ENCODE measurements at places on chromosomes 2 and 18.

GRCh38 chr2:120456867-120457266 lies 110.9 kb downstream of the INHBB start:
- no peak for DNase-seq

DNA sequence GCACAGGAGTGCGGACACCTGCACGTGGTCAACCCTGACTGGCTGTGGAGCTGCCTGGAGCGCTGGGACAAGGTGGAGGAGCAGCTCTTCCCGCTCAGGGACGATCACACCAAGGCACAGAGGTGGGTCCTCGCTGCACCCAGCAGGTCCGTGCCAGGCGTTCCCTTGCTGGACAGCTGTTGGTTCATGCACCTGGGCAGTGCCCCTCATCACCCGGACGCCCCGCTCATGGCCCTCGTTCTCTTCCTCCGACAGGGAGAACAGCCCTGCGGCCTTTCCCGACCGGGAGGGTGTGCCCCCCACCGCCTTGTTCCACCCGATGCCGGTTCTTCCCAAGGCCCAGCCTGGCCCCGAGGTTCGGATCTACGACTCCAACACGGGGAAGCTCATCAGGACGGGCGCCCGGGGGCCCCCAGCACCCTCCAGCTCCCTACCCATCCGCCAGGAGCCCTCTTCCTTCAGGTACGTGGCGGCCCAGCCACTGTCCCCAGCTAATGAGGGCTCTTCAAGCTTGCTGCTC lies 38.0 kb downstream of the CTDP1 start:
- DNase-seq = no peak

GRCh38 chr2:203261326-203262159 lies 22.7 kb downstream of the CYP20A1 start:
- no peak for DNase-seq

GRCh38 chr2:178204977-178205376 lies 10.7 kb downstream of the OSBPL6 start:
- DNase-seq = no peak

GRCh38 chr2:151401149-151401548 lies 8.6 kb upstream of the RIF1 start:
- no peak for DNase-seq

DNA sequence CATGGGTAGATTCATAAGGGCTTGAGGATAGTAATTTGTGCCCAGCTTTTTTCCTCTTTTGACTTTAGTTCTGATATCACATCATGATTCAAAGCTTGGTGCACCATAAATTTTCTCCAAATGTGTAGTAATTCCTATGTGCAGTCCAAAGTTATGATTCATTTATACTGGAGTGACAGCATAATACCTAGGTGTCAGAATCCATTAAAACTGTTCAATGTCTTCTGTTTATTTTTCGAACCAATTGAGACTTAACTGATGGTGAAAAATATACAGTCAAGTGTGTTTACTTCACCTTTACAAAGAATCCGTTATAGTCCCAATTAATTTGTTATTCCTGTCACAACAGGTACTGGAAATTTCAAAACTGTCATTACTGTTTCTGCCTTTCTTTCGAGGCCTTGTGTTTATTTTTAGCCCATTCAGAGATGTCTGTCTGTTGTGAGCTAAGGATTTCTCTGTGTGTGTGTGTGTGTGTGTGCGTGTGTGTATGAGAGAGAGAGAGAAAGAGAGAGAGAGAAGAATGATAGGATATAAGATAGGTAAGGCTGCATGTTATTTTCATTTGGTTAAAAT lies 389.7 kb upstream of the ATP5MC3 start:
- DNase-seq = no peak

GRCh38 chr18:69889009-69889408 lies 58.7 kb downstream of the CD226 start:
- DNase-seq = no peak

DNA sequence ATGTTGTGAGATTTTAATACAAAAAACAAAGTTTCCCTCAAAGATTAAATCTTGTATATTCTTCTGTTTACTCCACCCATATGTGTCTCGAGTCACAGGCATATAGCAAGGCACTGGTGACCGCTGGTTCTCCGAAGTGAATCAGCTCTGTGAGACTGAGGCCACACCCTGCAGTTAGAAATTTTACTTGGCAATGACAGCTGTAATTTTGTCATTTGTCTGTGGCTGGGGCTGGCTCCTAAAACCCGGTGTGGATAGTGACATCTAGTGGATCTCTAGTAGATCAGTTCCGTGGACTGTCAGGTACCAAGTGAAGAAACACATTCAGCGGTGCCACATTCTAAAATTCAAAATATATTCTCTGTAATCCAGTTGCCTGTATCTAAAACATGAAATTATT lies 278.0 kb downstream of the NEDD4L start:
- peak; percentile 39 for DNase-seq

DNA sequence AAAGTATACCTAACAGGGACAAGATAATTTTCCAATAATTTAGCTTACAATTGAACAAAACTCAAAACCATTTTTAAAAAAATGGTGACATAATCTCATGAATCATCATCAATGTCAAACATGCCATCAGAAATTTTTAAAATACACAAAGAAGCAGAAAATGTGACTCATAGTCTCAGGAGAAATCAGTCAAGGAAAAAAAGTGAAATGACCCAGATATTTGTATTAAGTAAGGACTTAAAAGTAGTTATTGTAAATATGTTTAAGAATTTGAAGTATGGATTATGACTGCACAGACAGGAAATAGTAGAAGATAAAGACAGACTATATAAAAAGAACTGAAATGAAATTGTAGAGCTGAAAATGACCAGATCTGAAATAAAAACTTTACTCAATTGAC lies 473.9 kb upstream of the SYT4 start:
- no peak for DNase-seq

DNA sequence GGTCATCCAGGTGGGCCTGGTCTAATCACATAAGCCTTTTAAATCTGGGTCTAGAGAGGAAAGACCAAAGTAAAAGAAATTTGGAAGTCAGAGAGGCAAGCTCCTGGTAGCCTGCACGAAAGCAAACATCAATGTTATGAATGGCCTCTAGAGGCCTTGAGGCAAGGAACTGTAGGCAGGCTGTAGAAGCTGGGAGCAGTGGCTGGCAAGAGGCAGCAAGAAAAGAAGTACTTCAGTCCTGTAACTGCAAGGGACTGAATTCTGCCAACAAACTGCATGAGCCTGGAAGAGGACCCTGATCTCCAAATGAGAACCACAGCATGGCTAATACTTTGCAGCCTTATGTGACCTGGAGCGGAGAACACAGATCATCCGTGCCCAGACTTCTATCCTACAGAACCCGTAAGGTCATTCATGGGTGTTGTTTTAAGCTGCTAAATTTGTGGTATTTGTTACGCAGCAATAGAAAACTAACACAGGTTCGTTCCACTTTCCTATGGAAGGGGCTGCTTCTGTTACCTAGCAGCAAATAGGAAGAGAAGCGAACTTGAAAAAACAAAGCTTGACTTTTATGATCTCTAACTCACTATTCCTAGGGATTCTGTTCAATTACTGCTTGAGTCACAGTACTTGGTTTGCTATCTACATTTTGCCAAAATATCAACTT lies 1.2 kb downstream of the IMMT start:
- DNase-seq = no peak

- no peak for DNase-seq
Observed at GRCh38 chr2:223928113-223929006, 16.8 kb downstream of the WDFY1 start.

DNA sequence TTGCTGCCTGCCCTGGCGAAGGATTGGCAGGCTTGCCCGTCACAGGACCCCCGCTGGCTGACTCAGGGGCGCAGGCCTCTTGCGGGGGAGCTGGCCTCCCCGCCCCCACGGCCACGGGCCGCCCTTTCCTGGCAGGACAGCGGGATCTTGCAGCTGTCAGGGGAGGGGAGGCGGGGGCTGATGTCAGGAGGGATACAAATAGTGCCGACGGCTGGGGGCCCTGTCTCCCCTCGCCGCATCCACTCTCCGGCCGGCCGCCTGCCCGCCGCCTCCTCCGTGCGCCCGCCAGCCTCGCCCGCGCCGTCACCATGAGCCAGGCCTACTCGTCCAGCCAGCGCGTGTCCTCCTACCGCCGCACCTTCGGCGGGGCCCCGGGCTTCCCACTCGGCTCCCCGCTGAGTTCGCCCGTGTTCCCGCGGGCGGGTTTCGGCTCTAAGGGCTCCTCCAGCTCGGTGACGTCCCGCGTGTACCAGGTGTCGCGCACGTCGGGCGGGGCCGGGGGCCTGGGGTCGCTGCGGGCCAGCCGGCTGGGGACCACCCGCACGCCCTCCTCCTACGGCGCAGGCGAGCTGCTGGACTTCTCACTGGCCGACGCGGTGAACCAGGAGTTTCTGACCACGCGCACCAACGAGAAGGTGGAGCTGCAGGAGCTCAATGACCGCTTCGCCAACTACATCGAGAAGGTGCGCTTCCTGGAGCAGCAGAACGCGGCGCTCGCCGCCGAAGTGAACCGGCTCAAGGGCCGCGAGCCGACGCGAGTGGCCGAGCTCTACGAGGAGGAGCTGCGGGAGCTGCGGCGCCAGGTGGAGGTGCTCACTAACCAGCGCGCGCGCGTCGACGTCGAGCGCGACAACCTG lies at the start of gene DES:
Gene DES (plus strand): TSS at position 223 of the 857 bp plus-strand sequence. CDS start 86 bp downstream, at position 309.
- no peak for DNase-seq

GRCh38 chr2:135667045-135667444 lies 74.6 kb upstream of the UBXN4 start:
- DNase-seq = no peak

GRCh38 chr18:58615140-58616132 lies 13.5 kb downstream of the ALPK2 start:
- no peak for DNase-seq

DNA sequence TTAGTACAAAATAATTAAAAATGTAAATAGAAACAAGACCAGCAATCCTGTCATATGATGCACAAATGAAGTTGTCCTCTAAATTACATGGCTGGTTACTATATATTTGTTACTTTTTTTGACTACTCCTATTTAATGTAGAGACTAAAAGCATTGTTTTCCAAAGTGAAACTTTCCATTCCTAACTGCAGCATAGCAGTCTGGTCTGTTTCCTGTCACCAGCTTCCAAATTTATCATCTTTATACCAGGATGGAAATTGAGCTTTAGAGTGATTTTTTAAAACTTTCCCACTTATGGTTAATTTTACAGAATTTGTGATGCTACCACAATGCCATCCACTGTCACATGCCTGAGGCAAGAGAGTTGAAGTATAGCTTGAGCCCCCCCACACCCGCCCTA lies 33.5 kb upstream of the RAB27B start:
- DNase-seq = no peak

GRCh38 chr2:25416674-25417073 lies 74.9 kb upstream of the DNMT3A start:
- DNase-seq = no peak

DNA sequence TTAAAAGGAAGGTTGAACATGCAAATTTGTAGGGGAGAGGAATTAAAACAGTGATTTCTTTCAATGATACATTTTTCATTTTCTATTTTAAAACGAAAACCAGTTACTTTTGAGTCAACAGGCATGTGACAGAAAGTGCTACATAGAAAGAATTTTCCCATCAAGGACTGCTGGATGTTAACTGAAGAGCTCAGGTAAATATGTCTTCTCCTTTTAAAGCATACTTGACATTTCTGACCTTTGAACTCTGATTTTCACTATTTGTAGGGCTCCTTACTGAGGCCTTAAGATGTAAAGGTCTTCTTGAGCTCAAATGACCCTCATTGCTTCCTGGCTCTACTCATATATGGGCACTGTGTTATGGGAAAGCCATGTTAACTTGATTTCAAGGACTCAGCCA lies 32.4 kb downstream of the FIGN start:
- no peak for DNase-seq

DNA sequence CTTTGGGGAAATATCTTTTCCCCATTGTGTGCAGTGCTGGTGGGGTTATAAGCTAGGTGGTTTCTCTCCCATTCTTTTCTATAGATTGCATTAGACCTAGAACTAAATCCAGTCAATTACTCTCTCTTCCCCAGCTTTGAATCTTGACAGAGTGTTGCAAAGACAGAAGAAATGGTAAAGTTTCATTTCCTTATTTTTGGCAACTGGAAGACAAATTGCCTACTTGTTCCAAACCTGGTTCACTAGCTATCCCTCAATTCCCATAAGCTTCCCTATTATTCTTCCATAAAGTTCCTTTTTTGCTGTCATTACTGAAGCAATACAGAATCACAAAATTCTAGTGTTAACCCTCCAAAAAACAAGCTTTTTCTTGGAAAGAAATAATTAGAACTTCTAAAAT lies 94.0 kb upstream of the ITGA4 start:
- DNase-seq = no peak

DNA sequence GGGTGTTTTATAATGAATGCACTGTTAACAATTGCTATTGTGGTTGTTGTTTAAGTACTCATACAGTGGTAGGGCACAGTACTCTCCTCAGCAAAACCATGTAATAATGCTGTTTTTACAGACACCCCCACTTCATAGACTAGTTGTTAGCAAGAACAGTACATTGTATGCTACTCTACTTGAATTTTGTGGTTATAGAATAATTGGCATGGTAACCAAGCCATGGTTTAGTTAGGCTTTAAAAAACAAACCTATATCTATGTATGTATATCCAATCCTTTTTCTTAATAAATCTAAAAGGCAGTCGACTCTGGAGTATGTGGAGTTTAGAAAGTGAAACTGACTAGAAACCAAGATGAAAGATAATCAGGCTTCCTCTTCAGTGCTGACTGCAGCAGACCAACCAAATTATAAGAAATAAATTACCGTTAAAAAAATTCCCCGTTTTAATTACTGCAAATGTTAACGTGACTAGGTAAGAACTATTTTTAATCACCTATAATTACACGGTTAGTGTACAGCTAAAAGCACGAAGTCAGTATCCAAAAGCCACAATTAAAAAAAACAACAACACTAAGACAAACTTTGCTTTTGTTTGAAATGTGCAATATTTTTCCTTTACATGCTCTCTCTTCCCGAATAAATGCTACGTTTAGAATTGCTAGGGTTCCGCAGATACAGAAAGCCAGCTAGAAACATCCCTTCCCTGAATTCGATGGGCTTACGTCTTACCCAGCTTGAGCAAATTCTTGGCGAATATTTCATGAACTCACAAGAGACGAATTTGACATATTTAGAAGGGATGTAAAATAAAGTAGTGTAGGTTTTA lies 113.3 kb upstream of the SERTAD2 start:
- no peak for DNase-seq

- DNase-seq = no peak
Observed at GRCh38 chr2:189581354-189582139, 961 bp upstream of the SLC40A1 start.

GRCh38 chr2:186903216-186903615 lies 54.2 kb upstream of the ZSWIM2 start:
- DNase-seq = no peak

GRCh38 chr2:61969376-61969775 lies 63.9 kb downstream of the COMMD1 start:
- DNase-seq = no peak

- no peak for DNase-seq
Observed at GRCh38 chr18:31669541-31669940, 14.8 kb downstream of the B4GALT6 start.
